A549 treated with GW870086 at 1 μM for 4 hours (cell line): ENCODE measurements at places on chromosomes 2 and 18. TPM values are rescaled to one million over a fixed set of nuclear protein-coding genes. Genes with fewer than 3 reads are reported as not detected.

The MC2R gene
- not detected in 5 replicates for total RNA-seq

The KCNIP3 gene
- 1.1 to 1.6 TPM (median 1.3 TPM) in 5 replicates for total RNA-seq

The C2orf72 gene
- total RNA-seq: 5.2 to 8.3 TPM (median 7.4 TPM) in 5 replicates

The IRS1 gene
- total RNA-seq: 10.5 to 15.2 TPM (median 12.6 TPM) in 5 replicates

The LMAN1 gene
- 21.9 to 40.5 TPM (median 32.9 TPM) in 5 replicates for total RNA-seq

The PER2 gene
- 6.0 to 9.1 TPM (median 7.7 TPM) in 5 replicates for total RNA-seq

The LIMS3 gene
- total RNA-seq: not detected in 5 replicates

The RAMP1 gene
- not detected in 5 replicates for total RNA-seq

The LRP2 gene
- total RNA-seq: not detected in 5 replicates

The DRC1 gene
- total RNA-seq: 0.19 to 0.45 TPM (median 0.30 TPM) in 5 replicates

The GGCX gene
- total RNA-seq: 41.7 to 44.9 TPM (median 44.0 TPM) in 5 replicates

The NCKAP5 gene
- total RNA-seq: 0.67 to 1.2 TPM (median 0.81 TPM) in 5 replicates

The MAP2 gene
- total RNA-seq: 0.86 to 1.4 TPM (median 1.2 TPM) in 5 replicates

The MAPK4 gene
- 0.11 to 0.26 TPM (median 0.23 TPM) in 5 replicates for total RNA-seq

The MALL gene
- 166 to 184 TPM (median 172 TPM) in 5 replicates for total RNA-seq

The RIT2 gene
- not detected in 5 replicates for total RNA-seq

The TMEM17 gene
- 4.3 to 5.2 TPM (median 4.6 TPM) in 5 replicates for total RNA-seq

The C2orf81 gene
- 2.2 to 4.1 TPM (median 3.2 TPM) in 5 replicates for total RNA-seq

The VSNL1 gene
- total RNA-seq: not detected in 5 replicates

The REV1 gene
- 9.5 to 12.2 TPM (median 11.3 TPM) in 5 replicates for total RNA-seq

The LYG1 gene
- 0.93 to 2.2 TPM (median 1.6 TPM) in 5 replicates for total RNA-seq

The FBXO48 gene
- 0.34 to 0.61 TPM (median 0.52 TPM) in 5 replicates for total RNA-seq
